Activated CD8-positive, alpha-beta T cell treated with anti-CD3 and anti-CD28 coated beads for 36 hours (primary cell): ENCODE measurements at places on chromosomes 4 and X. TPM values are rescaled to one million over a fixed set of nuclear protein-coding genes. Genes with fewer than 3 reads are reported as not detected.

The PABPC4L gene
- total RNA-seq: not detected

The USP17L22 gene
- not detected for total RNA-seq

The USP51 gene
- total RNA-seq: 1.2 TPM

The HSFX3 gene
- total RNA-seq: not detected

The GPR101 gene
- not detected for total RNA-seq

The FAM47A gene
- not detected for total RNA-seq

The PRICKLE3 gene
- 25.9 TPM for total RNA-seq

The ASB11 gene
- not detected for total RNA-seq

The SLITRK2 gene
- not detected for total RNA-seq

The CXCL5 gene
- not detected for total RNA-seq

The SHISA3 gene
- total RNA-seq: not detected

The PPA2 gene
- total RNA-seq: 114 TPM

The PASD1 gene
- total RNA-seq: not detected

The HSD17B13 gene
- total RNA-seq: 0.16 TPM
